ENCODE measurements at places on chromosomes 2 and 18.
A peak's percentile ranks its signal among the peaks of the same experiment; 100 is the strongest.

DNA sequence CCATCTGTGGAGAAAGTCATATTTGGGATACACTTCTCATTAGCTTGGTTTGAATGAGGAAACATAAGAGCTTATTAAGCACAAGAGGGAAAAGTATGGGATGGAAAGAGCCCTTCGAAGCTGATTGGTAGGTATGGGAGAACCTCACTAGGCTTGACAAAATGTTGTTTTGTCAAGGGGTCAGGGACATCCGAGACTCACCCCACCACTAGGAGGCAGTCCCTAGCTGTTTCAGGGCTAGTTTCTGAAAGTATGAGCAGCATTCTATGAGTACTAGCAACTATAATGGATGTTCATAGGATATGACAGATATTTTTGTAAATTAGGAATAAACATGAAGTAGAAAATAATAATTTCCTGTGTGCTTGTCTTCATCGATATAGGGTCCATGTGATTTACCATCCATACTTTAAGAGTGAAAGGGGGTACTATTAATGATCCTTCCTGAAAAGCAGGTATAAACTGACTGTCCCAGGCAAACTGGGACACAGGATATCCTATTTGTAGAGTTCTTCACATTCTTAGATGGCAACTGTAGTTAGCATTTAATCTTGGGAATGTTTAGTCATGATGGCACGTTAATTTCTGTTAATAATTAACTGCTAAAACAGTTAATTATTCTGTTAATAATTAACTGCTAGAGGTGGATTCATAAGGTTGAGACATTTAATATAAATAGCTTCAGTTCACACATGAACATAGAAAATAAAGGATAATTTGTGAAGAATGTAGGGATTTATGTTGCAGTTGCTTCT is 28.4 kb downstream of the OTX1 start:
- DNase-seq, result no peak

DNA sequence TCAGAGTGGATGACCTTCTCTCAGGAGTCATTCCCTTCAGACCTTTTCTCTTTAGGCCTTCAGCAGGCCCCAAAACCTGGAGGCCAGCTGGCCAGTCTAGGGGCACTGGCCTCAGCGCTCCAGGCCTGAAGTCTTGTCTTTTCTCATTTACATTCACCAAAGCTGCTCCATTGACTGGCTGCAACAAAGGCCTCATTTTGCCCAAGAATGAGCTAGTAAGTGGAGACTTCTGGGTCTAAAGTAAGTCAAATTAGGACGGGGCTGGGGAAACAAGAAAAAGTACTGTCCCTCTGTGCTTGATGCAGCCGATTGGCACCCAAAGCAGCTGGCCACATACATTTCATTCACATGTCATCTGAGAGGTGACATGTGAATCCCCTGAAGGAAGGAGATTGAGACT is 83.8 kb upstream of the RIOK3 start:
- no peak for DNase-seq

GRCh38 chr2:78890935-78891334 is 134.6 kb upstream of the REG3G start:
- no peak for DNase-seq

GRCh38 chr2:230498506-230499107 is 82.6 kb downstream of the SP100 start:
- DNase-seq, result no peak

GRCh38 chr18:45252474-45252873 is 362.8 kb upstream of the SLC14A2 start:
- no peak for DNase-seq

- no peak for DNase-seq
Measured at GRCh38 chr18:59577386-59577655, 119.9 kb downstream of the CCBE1 start.

- DNase-seq, result no peak
Measured at GRCh38 chr18:25284281-25284680, 67.7 kb downstream of the ZNF521 start.

DNA sequence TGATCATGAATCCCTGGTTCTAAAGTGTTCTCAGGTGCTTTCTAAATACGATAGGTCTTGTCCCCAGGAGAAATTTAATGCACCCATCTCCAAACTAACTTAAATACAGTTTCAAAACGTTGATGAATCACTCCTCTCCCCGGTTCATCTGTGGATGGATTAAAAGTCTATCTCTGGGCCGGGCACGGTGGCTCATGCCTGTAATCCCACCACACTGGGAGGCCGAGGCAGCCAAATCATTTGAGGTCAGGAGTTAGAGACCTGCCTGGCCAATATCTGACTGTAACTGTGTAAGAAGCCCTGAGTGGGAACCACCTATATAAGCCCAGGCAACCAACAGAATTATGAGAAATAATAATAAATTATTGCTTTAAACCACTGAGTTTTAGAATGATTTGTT is 78.7 kb downstream of the LONRF2 start:
- no peak for DNase-seq

GRCh38 chr2:24466871-24467870 is 23.9 kb upstream of the NCOA1 start:
- no peak for DNase-seq

GRCh38 chr2:85112906-85113625 is 20.1 kb upstream of the TCF7L1 start:
- no peak for DNase-seq

GRCh38 chr2:159904959-159905305 is 106.9 kb upstream of the CD302 start:
- no peak for DNase-seq

DNA sequence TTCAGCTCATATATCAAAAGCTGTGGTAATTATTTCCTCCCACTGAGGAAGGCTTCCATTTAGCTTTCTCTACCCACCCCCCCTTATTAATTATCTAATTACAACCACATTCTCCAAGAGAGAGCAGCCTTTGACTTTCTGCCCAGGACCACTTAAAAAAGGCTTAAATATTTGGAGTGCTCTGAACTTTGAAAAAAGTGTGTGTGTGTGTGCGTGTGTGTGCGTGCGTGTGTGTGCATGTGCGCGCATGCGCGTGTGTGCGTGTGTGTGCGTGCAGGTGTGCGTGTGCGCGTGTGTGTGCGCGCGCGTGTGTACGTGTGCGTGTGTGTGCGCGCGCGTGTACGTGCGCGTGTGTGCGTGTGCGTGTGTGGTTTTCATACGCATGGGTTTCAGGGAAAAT is 57.8 kb downstream of the TWIST2 start:
- no peak for DNase-seq

- no peak for DNase-seq
Measured at GRCh38 chr2:107582487-107582886, 244.2 kb upstream of the RGPD4 start.

DNA sequence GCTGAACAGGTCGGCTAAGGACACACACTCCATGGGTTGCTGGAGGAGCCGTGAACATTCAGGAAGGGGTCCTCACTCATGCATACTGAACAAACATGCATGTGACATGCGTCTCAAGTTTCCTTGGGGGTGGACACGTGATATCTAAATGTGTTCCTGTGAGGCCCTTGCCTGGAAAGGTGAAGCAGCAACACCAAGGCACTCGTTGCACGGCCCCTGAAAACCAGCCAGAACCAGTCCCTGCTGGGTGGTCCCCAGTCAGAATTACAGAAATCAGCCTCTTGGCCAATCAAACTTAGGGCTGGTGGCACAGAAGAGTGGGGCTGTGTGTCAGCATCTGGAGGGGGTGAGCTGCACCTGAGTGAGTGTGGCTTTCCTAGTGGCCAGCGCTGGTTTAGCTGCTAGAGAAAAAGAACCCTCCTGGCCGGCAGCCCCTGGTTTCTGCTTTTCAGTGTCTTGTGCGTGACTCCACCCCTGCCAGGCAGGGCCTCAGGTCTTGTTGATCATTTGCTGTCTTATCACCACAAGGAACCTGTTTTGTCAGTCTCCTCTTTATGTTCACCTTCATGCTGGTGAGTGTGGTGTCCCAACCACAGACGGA is 3.2 kb upstream of the AQP12B start:
- no peak for DNase-seq

DNA sequence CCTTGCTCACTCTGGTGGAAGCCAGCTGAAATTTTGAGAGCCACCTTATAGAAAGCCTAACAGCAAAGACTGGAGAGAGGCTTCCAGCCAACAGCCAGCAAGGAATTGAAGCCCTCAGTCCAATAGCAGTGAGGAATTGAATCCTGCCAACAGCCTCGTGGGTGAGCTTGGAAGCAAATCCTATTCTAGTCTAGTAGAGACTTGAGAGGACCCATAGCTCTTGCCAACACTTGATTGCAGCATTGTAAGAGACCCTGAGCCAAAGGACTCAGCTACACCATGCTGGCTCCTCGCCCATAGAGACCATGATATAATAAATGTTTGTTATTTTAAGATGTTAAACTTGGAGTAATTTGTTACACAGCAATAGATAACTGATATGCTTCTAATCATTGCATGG is 403.0 kb upstream of the TNP1 start:
- no peak for DNase-seq

- DNase-seq, result peak; percentile 15
Measured at GRCh38 chr2:88831792-88832248, 140.3 kb downstream of the RPIA start.

DNA sequence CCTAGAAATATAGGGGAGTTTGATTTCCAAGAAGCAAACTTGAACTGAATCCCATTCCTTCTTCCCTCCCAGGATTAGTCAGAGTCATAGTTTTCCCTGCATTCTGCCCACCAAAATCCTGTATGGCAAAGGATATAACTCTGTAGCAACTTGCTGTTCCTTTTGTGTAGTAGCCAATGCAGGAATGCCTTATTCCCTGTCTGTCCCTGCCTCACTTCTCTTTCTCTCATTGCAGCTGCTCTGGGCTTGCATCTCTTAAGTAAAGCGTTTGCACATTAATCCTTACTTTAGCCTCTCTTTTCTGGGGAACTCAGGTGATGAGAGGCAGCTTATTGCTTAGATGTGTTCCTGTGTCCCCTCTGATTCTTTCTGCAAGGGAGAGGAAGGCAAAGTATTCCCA is 333.1 kb upstream of the VWC2L start:
- DNase-seq, result no peak

DNA sequence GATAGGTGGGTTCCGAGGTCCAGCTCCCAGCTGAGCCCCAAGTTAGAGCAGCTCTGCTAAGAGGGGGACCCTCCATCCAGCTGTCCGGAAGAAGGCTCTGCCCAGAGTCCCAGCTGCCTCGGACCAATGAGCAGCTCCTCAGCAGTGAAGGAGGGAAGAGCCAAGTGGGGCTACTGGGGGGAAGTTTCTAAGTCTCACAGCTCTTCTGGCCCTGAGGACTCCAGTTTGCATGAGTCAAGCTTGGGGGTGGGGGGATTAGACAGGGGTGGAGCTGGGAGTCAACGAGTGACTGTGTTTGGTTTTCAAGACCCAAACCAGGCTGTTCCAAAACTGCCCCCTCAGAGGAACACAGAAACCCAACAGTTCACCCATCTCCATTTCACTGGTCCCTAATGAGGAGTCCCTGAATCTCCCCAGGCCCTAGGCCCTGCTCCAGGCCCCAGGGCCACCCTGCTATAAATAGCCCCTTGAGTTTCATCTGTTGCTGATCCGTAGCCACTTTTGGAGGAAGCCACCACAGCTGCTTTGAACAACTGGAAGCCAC is 100.9 kb downstream of the TNS1 start:
- DNase-seq, result no peak

GRCh38 chr2:175366815-175367214 is 185.3 kb upstream of the ATP5MC3 start:
- no peak for DNase-seq

DNA sequence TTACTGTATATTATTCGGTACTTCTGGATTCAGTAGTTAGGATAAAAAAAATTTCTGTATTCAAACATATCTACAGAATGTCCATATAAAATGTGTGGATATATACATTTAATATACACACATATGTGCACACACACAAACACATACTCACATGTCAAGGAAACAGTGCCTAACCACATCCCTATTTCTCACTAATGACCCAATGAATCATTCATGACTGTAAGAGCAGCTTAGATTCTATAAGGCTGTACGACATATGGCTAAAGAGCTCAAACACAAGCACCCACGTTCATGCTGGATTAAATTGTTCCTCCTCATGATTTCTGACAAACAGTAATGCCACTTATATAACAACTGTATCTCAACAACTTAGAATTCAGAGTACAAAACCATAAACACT is 457.3 kb downstream of the ADCYAP1 start:
- no peak for DNase-seq

- no peak for DNase-seq
Measured at GRCh38 chr2:70467831-70468779, 85.5 kb downstream of the TGFA start.

GRCh38 chr2:1614564-1614963 is 129.8 kb downstream of the PXDN start:
- no peak for DNase-seq

- DNase-seq, result no peak
Measured at GRCh38 chr2:15813481-15814266, 126.7 kb upstream of the MYCN start.

- no peak for DNase-seq
Measured at GRCh38 chr2:27627963-27628766, 647 bp downstream of the CCDC121 start.

GRCh38 chr18:41326311-41326710 is 628.7 kb upstream of the PIK3C3 start:
- no peak for DNase-seq

DNA sequence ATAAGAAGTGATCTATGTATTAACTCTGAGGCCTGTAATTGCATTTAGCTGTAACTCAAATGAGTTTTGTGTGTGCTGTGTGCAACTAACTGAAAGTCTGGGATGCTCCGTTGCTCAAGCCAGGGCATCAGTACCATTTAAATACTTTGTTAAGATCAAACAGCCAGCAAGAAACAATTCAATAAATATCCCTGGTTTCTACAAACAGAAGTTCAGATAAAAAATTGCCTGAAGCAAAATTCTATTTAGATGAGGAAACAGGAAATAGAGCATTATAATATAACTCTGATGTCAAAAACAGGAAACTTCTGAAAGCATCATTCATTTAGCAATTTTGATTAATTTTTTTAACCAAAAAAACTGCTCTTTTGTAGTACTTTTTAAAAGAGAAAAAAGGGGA is 18.9 kb upstream of the SLC38A11 start:
- no peak for DNase-seq

DNA sequence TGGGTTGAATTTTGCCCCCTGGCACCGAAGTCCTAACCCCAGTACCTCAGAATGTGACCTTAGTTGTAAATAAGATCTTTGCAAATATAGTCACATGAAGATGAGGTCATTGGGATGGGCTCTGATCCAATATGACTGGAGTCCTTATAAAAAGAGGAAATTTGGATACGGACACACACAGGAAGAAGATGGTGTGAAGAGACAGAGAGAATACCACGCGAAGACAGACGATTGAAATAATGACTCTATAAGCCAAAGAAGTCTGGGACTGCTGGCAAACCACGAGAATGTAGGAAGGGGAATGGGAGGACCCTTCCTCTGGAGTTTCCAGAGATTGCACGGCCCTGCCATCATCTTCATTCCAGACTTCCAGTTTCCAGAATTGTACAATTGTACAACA is 98.6 kb downstream of the CPO start:
- no peak for DNase-seq

- DNase-seq, result no peak
Measured at GRCh38 chr18:68454511-68455228, 260.2 kb downstream of the TMX3 start.

- no peak for DNase-seq
Measured at GRCh38 chr2:50260886-50261285, 771.0 kb downstream of the NRXN1 start.
